ENCODE measurements at places on chromosomes 13 and 19. TPM values are rescaled to one million over a fixed set of nuclear protein-coding genes. Genes with fewer than 3 reads are reported as not detected.
A peak's percentile ranks its signal among the peaks of the same experiment; 100 is the strongest.

The CLDN10 gene
- total RNA-seq = not detected

The IQCN gene
- total RNA-seq = 0.54 TPM

The TGFB1 gene
- total RNA-seq = 120 TPM

DNA sequence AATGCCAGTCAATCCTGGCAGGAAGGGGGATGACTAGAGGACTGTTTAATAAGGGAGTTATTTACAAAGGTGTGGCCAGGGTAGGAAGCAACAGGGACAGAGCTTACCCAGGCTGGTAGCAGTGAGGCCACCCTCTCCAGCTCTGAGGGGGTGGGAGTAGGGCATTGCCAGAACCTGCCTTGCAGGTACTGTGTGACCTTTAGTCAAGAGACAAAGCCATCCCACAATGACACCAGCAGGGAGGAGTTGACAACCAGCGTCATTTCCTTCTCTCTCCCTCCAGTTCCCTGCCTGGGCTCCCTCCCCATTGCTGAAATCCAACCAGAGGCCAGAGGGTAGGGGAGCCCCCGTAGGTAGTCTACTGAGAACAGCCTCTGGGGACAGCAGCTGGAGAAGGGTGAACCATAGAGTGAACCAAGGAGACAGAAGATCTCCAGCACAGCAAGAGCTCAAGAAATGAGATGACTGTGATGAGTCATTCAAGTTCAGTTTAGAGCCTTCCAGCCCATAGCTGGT is 33.3 kb upstream of the SPATA13 start:
- peak; percentile 16 for DNase-seq
- H3K4me1 ChIP-seq = peaks cover 7% of the 10 kb centered on the region

The TICAM1 gene
- total RNA-seq = 32.0 TPM

DNA sequence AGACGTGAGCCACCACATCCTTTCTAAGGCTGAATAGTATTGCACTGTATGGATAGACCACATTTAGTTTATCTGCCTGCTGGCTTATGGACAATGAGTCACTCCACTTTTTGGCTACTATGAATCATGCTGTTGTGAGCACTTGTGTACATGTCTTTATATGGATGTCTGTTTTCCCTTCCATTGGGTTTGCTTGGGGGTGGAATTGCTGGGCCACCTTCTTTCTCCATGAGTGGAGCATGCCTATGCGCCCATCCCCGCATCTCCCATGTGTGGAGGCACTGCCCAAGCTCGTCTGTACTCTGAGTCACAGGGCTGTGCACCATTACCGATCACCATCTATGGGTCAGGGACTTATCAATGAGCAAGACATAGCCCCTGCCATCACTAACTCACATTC is 127.2 kb upstream of the GJB6 start:
- no peak overlapping the region for H3K4me3 ChIP-seq
- H3K27ac ChIP-seq = no peak overlapping the region
- no peaks in the 10 kb centered on the region for H3K27me3 ChIP-seq
- H3K4me1 ChIP-seq = no peaks in the 10 kb centered on the region
- no peaks in the 10 kb centered on the region for H3K36me3 ChIP-seq

Measured in GM12878 (cell line).